ENCODE measurements at places on chromosomes 1 and 21. TPM values are rescaled to one million over a fixed set of nuclear protein-coding genes. Genes with fewer than 3 reads are reported as not detected.

UBL4B gene
- not detected for total RNA-seq

ACTL8 gene
- total RNA-seq = not detected

PLA2G2D gene
- not detected for total RNA-seq

SGIP1 gene
- 2.6 TPM for total RNA-seq

HORMAD1 gene
- not detected for total RNA-seq

Measured in type B pancreatic cell (in vitro differentiated cells).